ENCODE measurements at places on chromosomes 16 and 17.

GRCh38 chr17:32819787-32820186 lies 57.1 kb downstream of the MYO1D start:
- DNase-seq, result no peak

GRCh38 chr17:82716203-82717010 lies at the start of gene FN3KRP:
FN3KRP (plus strand) TSS chr17:82716706; CDS start chr17:82716756, 50 bp downstream.
- peak; percentile 98 for DNase-seq

- DNase-seq, result no peak
Observed at GRCh38 chr16:88432174-88432573, 20.9 kb upstream of the ZFPM1 start.

DNA sequence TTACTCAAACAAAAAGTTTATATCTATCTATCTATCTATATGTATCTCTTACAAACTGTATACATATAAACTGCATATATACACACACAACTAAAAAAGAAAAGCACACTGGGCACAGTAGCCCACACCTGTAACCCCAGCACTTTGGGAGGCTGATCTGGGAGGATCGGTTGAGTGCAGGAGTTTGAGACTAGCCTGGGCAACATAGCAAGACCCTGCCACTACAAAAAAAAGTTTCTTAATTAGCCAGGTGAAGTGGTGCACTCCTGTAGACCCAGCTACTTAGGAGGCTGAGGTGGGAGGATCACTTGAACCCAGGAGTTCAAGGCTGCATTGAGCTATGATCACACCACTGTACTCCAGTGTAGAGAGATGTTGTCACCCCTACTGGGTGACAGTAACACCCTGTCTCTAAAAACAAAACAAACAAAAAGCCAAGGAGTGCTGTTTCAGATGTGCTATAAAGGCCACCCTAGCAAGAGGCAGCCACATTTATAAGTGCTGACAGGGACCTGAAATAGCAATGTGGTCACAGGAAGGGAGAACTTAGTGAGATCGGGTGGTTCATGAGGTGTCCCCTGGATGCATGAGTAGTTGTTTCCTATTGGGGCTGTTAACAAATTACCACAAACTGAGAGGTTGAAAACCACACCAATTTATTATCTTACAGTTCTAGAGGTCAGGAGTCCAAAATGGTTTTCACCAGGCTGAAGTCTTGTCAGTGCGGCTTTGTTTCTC lies 4.8 kb downstream of the CD2BP2 start:
- no peak for DNase-seq

DNA sequence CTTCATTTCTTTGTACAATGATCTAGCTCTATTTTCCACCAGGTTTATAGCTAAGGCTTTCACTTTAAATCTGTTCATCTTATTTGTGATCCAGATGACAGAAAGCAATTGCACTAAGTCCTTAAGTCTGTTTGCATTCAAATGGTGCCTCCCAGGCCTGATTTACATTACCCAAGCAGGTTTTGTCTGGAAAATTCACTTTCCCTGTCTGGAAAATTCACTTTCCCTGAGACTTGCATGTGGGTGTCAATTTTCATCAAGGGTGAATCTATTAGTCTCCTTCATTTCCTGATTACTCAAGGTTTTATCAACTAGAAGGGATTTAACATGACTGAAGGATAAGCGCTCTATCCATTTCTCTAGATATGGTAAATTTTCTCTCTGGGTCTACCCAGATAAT lies 1480.2 kb upstream of the GOT2 start:
- DNase-seq, result no peak

DNA sequence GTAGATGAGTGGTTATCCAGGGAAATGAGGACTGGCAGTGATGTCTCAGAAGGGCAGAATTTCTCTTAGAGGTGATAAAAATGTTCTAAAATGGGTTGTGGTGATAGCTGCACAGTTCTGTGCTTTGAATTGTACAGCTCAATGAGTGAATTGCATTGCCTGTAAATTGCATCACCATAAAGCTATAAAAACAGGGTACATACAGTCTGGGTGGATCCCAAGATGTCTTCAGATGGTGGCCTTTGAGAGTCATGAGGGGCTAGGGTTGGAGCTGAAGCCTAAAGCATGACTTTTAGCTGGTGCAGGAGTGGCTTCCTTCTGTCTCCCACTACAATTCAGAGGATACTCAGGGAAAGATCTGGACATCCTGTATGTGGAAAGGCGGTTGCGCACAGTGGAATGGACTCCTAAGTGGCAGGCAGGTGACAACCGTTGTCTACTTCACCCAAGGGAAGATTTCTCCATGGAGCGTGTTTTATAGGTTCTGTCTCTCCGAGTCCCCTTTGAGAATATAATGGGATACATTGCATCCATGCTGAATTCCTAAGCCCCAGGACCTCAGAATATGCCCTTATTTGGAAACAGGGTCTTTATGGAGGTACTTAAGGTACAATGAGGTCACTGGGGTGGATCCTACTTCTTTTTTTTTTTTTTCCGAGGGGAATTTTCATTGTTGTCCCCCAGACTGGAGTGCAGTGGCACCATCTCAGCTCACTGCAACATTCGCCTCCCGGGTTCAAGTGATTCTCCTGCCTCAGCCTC lies 1.6 kb upstream of the IL32 start:
- DNase-seq, result no peak

All from right hindlimb (tissue), 1 donor.